ENCODE measurements at places on chromosomes 1 and 21.

DNA sequence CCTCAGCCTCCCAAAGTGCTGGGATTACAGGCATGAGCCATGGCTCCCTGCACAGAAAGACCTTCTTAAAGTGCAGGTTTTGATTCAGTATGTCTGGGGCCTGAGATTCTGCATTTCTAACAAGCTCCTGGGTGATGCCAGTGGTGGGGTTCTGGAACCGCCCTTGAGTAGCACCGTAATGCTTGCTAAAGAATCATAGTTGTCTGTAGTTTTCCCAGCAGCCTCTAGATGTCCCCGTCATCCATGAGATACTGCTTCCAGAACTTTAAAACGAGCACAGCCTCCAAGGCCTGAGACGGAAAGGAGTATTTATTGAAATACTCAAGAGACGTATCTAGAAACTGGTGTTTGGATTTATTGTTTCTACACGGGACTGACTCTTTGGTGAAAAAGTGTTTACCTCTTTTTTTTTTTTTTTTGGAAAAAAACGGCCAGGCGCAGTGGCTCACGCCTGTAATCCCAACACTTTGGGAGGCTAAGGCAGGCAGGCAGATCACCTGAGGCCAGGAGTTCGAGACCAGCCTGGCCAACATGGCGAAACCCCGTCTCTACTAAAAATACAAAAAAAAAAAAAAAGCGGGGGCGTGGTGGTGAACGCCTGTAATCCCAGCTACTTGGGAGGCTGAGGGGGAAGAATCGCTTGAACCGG, 2.6 kb upstream of the TOR3A start:
- peak; percentile 27 for DNase-seq

- no peak for DNase-seq
Observed at GRCh38 chr21:17981060-17981740, 162.0 kb upstream of the C21orf91 start.

GRCh38 chr1:236147068-236147467, 4.7 kb downstream of the GPR137B start:
- no peak for DNase-seq

DNA sequence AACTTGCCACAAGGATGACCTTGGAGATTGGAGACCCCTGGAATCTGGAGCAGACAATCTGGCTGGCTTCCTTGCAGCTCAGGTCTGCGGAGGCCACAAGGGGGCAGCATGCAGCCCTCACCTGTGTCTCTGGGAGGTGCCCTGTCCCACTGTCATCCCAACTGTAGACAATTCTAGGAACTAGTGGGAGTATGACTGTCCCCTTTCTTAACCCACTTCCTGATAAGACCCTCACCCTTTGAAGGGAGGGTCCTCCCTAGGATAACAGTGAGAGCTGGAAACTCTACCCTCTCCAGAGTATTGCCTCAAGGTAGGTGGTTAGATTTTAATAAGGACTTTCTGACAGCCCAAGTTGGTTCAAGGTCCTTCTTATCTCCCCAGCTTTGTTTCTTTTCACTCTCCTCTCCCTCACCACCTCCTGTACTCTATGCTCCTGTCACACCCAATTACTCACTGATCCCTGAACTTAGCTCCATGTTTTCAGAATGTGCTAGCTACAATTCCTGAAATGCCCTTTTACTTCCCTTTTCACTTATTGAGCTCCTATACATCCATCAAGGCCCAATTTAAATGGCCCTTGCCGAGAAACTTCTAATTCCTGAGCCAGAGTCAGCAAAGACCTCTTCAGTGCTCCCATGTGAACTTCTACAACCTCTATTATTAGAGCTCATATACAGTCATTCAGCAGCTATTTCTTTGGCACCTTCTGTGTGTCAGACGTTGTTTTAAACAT, 9.2 kb upstream of the KCNQ4 start:
- peak; percentile 93 for DNase-seq

DNA sequence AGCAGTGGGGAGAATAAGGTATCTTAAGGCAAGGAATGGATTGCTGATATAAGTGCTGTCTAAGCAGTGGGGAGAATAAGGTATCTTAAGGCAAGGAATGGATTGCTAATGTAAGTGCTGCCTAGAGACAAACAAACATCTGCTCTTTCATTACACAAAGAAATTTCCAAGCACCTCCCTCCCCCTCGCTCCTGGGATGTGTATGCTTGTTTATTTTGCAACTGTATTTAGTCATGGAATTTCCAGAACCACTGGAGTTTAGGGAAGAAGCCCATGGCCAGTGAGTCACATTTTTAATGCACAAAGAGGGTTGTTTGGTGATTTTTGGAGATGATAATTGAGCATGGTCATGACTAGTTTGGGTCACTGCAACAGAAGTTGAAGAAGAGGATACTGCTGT, 21.5 kb downstream of the PDPN start:
- no peak for DNase-seq

- no peak for DNase-seq
Observed at GRCh38 chr1:231315887-231316286, 21.8 kb downstream of the EXOC8 start.

GRCh38 chr1:20355101-20355827, 64.6 kb downstream of the VWA5B1 start:
- no peak for DNase-seq

GRCh38 chr1:172390683-172391551, 29.6 kb upstream of the C1orf105 start:
- DNase-seq, result no peak

- DNase-seq, result peak; percentile 42
Observed at GRCh38 chr1:234875953-234876855, 252.4 kb downstream of the TOMM20 start.

DNA sequence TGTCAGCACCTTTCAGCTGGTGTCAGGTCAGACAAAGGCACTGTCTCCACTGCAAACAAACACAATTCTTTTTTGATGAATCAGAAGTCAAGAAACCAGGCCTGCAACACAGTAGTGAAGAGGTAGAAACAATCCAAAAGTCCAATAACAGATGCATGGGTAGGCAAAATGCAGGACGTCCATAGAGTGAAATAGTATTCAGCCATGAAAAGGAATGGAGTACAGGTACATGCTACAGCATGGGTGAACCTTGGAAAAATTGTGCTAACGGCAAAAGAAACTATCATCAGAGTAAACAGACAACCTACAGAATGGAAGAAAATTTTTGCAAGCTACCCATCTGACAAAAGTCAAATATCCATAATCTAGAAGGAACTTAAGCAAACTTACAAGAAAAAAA, 26.2 kb upstream of the ZBTB21 start:
- no peak for DNase-seq

DNA sequence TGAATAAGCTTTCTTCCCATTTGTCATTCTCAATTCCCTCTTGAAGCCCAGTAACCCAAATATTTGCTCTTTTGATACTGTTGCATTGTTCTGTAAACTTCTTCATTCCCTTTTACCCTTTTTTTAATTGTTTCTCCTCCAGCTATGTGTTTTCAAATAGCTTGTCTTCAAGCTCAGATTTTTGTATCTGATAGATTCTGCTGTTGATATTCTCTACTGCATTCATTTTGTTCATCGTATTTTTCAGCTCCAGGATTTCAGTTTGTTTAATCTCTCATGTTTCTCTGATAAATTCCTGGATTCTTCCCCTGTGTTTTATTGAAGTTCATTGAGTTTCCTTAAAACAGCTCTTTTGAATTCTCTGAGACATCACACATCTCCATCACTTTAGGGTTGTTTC, 51.8 kb downstream of the PKN2 start:
- DNase-seq, result no peak

DNA sequence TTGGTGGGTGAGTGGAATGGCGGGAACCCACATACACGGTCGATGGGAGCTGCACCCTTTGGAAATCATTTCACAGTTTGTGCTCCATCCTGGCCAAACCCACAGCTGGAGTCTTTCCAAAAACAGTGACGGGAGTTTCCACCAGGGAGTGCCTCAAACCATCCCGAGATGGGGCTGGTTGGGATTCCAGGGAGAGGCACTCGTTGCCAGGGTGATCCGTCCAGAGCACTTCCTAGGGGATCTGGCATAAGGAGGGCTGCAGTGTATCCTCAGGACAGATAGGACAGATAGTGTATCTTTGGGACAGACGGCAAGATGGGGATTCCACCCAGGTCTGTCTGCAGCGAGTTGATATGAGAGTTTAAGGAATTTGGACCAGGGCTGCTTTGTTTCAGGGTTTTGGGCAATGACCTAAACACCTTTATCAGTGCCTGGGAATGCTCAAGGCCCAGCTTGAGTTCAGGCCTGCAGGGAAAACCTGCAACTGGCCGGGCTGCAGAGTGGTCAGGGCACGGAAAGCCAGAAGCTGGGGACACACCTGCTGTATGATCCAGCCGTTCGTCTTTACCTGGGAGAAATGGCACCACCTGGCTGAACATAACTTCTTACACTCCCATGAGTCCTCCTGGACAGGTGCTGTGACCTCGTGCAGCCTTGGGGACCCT, 3.4 kb upstream of the POFUT2 start:
- no peak for DNase-seq

DNA sequence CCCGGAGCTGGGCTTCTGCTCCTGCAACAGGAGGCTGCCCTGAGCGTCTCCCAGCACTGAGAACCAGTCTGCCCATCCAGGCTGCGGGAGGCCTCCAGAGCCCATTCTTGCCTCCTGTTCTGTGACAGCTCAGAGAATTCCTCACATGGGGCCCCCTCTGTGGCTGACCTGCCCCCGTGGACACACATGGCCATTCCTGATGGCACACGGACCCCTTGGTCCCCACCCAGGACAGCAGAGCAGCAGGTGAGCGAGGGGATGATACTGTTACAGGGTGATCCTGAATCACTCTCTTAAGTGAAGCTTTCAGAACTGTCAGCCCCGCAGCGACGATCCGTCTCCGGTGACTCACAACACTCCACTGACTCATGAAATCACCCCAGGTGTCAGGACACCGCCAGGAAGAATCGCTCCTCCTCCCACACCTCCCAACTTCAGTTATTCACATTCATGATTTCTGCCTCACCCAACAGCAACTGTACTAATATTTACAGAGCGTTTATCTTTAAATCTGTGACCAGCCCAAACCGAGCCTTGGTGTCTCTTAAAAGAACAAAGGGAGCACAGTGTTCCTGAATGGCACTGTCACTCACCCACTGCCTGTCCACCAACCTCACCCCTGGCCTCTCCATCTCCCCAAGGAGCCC, 22.5 kb downstream of the CHD5 start:
- DNase-seq, result peak; percentile 35

GRCh38 chr1:161164901-161165610, 1.2 kb upstream of the PPOX start:
- DNase-seq, result no peak

GRCh38 chr1:38715415-38715814, 144.2 kb downstream of the RRAGC start:
- no peak for DNase-seq

DNA sequence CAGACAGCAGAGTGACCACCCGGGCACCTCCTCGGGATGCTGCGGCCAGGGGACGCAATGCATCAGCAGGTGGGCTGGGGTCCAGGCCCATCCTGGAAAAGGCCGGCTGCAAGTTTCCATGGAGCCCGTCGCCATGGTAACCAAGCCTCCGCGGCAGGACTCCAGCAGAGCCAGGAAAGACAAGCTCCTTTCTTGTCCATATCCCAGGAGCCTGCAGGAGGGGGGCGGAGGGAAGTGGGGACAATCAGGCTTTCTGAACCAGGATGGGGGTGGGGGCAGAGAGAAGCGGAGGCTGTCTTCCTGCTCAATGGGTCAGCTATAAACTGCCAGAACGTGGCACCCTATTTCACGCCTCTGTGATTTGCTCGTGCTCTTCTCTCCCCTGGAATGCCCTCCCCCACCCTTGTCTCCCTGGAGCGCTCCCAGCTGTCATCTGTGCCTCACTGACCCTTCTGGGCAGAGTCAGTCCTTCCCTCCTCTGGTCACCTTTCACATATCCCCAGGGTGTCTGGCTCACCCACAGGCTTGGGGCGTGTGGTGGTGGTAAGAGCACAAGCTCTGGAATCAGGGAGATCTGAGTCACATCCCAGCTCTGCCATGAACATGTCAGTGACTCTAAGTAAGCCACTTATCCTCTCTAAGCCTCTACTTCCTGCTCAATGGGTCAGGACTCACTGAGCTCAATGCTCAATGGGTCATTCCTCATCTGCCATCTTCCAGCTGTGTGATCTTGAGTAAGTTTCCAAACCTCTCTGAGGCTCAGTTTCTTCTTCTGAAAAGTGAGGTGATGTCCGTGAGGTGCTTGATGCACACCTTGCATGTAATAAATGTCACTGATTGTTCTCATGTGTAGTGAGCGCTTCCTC, 58.9 kb upstream of the LAPTM5 start:
- peak; percentile 9 for DNase-seq

DNA sequence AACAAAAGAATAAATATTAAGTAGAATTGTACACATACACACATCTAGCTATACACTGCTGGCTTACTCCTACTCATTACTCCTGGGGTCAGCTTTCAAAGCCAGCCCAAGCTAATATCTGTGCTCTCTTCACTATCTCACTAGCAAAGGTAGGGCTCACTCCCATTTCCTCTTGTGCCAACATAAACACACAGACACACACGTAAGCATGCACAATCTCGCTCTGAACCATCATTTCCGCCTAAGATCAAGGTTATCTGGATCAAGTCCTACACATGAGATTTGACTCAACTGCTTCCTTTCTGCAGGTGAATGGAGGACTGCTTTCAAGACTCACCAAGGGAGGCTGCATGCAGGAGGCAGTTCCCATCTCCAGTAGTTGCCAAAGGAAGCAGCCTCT, 28.8 kb upstream of the MTMR11 start:
- no peak for DNase-seq

- no peak for DNase-seq
Observed at GRCh38 chr1:151292207-151293030, 10.3 kb downstream of the ZNF687 start.

- DNase-seq, result no peak
Observed at GRCh38 chr1:119083980-119084379, 56.5 kb downstream of the WARS2 start.

- no peak for DNase-seq
Observed at GRCh38 chr1:25912076-25912831, 6.0 kb upstream of the STMN1 start.

- DNase-seq, result no peak
Observed at GRCh38 chr1:5758859-5759578, 233.2 kb downstream of the NPHP4 start.

- DNase-seq, result peak; percentile 23
Observed at GRCh38 chr1:68321084-68321685, 88.9 kb upstream of the WLS start.

DNA sequence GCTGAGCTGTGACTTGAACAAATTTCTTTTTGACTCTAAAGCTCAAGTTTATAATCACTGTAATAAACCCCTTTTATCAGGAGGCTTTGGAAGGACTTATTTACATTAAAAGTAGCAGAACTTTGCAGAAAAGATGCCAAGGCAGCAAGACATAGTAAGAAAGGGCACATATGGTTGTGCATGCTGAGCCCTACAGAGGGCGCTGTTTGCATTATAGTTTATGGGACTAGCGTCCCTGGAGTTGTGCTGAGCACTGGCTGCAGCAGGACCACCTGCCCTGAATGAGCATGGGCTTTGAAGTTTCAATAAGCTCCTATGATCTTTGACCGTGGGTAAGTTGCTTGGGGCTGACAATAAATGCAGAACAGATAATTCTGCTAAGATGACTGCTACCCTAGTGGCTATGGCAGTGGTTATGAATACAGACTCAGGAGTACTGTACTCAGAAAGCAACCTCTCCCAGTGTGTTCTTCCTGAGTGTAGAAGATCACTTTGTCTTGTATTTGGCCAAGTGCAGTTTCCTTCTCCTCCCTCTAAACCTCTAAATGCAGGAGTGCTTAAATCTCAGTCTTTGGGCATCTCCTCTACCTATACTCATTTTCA, 45.4 kb upstream of the USP1 start:
- peak; percentile 22 for DNase-seq

Data from NCI-H748 treated with DMSO at 0.1 percent for 48 hours (cell line).